ENCODE measurements at places on chromosomes 13 and 19. TPM values are rescaled to one million over a fixed set of nuclear protein-coding genes. Genes with fewer than 3 reads are reported as not detected.

Gene SMIM24
- total RNA-seq, result 2.4 TPM

DNA sequence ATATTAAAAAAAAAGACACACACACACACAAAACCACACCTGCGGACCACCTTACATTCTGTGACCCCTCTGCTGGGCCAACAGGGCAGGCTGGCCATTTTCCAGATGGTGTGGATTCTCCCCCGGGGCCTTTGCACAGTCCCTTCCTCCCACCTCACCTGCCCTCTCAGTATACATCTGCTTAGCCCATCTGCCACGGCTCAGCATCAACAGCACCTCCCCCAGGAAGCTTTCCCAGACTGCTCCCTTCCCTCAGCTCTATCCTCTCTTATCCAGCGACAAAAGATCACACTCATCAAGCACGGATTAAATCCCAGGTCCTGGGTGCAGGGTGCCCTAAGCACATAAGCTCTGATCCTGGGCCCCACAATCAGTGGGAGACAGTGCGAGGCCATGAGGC, 4.5 kb downstream of the ZNF787 start:
- DNase-seq, result no peak

Gene OR1M1
- total RNA-seq, result not detected

GRCh38 chr19:4375164-4376027, 25.0 kb downstream of the SH3GL1 start:
- DNase-seq, result no peak

Gene PSG3
- total RNA-seq, result not detected

- DNase-seq, result no peak
Measured at GRCh38 chr19:42121036-42121621, 11.1 kb downstream of the POU2F2 start.

Gene GRIK5
- total RNA-seq, result 2.7 TPM

GRCh38 chr13:80824229-80824628, 483.3 kb upstream of the SPRY2 start:
- DNase-seq, result no peak

GRCh38 chr19:30784850-30785457, 412.8 kb downstream of the ZNF536 start:
- DNase-seq, result peak; percentile 73

Gene LSR
- 12.9 TPM for total RNA-seq

- no peak for DNase-seq
Measured at GRCh38 chr13:98083507-98083906, 59.4 kb upstream of the FARP1 start.

Gene SAMD4B
- total RNA-seq, result 108 TPM

Gene ZNF136
- total RNA-seq, result 18.8 TPM

GRCh38 chr13:44713788-44714469, 137.8 kb upstream of the TSC22D1 start:
- no peak for DNase-seq

Measured in ovary (tissue), 10 donors.